ENCODE measurements at places on chromosomes 1 and 21.

GRCh38 chr1:206514813-206515387 lies 7.6 kb downstream of the RASSF5 start:
- DNase-seq, result no peak

DNA sequence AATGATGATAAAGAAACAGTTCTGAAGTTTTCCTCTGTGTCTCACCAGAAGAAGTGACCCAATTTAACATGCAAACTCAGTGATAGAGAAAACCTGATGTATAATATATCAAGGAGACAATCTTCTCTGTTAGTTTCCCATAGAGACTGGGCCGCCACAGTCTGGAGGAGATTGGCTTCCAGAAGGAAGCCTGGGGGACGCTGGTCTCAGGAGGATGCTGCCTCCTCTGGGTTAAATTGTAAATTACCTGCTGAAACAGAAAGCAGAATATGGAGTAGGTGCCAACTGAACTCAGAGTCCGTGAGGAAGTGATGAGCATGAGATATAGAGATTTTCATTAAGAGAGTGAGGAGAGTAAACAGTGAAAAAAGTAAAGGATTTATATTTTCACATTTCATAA lies 15.8 kb downstream of the OR14I1 start:
- no peak for DNase-seq

DNA sequence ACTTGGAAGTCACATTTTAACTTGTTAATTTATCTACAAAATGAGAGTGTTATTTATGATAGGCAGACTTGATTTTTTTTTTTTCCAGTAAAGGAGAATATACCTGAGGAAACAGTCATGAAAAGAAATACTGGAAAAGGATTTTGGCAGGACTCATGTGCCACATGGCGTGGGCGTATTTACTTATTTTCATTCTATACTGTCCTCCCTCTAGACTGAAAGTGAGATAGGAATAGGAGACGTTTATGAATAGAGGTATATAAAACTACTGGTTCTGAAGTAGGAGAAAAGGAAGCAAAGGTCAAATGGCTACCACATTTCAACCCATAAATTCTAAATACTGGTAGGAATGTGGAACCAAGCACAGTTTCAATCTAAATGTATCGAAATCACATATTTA lies 94.8 kb upstream of the MPC2 start:
- no peak for DNase-seq

- no peak for DNase-seq
Observed at GRCh38 chr1:34263406-34263805, 86.7 kb downstream of the C1orf94 start.

DNA sequence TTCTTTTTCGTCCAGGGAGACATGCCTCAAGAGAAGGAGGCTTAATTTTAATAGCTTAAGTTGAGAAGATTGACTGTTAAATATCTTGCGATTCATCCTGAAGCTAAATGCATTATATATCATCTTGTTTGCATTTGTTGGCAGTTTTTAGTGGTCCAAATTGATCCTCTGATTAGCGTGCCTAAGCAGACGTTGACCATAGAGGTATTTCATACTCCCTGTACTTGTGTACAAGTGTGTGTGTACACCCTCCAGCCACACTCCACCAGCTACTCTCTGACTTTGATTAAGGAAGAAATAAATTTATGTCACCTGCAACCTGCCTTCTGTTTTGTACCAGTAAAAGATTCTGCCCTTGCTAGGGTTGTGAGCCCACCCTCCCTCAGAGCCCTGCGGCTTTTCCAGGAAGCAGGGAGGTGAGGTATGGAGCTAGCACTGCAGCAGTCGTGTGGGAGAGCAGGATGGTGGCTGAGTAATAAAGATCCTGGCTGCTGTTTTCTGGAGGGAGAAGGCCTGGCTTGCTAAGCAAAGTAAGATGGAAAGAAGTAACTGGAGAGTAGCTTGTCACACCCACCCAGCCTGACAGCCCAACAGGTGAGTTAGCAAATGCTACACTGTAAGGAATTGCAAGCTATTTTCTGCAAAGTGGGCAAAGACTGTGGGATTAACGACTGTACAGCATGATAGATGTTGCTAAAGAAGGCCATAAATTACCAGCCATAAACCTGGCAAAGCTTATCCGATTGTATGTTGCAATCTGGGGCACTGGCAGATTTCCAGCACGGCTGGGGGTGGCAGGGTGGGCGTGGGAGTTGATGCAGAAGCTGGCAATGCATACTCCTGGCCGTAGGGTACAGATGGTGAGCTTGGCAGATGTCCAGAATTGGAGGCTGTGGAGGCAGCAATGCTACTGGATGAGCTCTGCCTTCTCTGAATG lies 170.2 kb downstream of the TNR start:
- DNase-seq, result no peak

DNA sequence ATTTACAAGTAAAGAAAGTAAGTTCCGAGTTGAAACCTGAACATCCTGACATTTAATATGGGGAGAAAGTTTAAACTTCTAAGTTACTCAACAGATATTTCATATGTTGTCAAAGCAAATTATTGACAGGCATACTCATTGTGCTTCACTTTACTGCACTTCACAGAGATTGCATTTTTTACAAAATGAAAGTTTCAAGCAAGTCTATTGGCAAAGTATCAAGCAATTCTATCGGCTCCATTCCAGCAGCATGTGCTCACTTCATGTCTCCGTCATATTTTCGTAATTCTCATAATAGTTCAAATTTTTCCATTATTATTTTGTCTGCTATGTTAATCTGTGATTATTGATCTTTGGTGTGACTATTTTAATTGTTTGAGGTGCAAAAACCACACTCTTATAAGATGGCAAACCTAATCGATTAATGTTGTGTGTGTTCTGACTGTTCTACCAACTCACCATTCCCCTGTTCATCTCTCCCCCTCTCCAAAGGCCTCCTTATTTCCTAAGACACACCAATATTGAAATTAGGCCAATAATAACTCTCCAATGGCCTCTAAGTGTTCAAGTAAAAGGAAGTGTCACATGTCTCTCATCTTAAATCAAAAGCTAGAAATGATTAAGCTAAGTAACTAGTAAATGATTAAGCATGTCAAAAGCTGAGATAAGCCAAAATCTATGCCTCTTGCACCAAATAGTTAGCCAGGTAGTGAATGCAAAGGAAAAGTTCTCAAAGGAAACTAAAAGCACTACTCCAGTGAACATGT lies 68.2 kb upstream of the BCL9 start:
- no peak for DNase-seq

- no peak for DNase-seq
Observed at GRCh38 chr21:17759511-17760178, 59.5 kb downstream of the C21orf91 start.

GRCh38 chr1:48619539-48619938 lies 147.5 kb upstream of the SPATA6 start:
- no peak for DNase-seq

- no peak for DNase-seq
Observed at GRCh38 chr21:37742115-37742514, 174.1 kb downstream of the KCNJ6 start.

DNA sequence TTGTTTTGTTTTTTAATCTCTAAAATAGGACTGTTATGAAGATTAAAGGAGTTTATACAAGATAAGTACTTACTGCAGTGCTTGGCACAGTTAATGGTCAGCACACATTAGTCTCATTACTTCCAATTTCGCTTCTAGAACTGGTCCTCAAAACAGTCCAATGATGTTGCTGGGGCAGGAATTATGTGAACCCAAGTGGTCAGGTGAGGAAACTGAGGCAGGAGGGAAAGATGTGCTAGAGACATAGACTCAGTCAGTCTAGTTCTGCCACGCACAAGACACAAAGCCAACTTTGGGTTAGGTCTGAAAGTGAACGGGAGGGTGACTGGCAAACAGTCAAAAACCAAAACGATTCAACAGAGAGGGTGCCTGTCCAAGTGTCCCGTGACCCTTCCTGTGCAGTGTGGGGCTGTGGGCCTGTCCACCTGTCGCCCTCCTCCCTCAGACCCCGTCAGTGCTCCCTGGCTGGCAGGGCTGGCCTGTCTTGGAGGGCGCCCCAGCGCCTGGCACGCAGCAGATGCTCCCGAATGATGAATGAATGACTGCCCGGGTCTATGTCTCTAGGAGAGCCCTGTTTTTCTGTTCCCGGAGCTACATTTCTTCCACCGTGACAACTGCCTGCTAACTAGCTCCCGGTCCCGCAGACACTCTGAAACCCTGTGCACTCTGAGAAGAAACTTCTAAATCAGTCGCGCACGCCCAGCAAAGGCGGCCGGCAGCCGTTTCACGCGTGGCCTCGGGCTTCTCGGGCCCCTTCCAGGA lies 2.4 kb downstream of the LRP8 start:
- DNase-seq, result no peak

- peak; percentile 49 for DNase-seq
Observed at GRCh38 chr1:172293429-172293828, 127.1 kb upstream of the C1orf105 start.

DNA sequence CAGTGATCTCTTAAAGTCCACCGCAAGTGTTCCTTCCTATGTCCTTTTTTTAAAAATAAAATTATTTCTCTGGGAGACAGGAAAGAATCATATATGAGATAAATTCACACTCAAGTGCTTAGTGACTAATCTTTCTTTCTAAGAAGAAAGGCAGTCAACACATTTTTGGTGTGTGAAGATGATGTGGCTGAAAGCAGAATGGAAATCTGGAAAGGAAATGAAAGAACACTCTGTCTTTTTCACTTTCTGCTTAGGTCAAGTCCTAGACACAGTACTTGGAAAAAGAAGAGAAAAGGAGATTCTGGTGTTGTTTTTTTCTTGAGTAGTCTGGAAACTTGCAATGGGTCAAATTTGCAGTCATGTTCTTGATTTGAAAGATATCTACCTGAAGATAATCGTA lies 45.5 kb upstream of the PRRX1 start:
- DNase-seq, result peak; percentile 7

DNA sequence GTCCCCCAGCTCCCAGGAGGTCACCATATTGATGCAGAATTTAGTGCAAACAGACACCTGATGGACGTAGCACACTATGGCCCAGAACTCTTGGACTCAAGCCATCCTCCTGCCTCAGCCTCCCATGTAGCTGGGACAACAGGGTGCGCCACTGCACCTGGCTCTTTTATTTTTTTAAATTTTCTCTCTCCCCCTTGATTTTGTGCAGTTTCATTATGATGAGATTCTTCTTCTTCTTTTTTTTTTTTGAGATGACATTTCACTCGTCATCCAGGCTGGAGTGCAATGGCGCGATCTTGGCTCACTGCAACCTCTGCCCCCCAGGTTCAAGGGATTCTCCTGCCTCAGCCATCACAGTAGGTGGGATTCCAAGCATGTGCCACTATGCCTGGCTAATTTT lies 63.8 kb downstream of the RPS6KA1 start:
- no peak for DNase-seq

DNA sequence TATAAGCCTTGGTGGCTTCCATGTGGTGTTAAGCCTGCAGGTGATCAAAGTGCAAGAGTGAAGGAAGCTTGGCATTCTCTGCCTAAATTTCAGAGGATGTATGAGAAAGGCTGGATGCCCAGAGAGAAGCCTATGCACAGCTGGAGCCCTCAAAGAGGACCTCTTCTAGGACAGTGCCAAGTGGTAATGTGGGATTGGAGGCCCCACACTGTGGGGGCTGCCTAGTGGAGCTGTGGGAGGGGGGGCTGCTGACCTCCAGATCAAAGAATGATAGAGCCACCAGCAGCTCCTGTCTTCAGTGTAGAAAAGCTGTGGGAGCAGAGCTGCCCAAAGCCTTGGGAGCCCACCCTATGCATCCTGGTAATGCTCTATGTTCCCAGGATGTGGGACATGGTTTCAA lies 1512.7 kb upstream of the TPTE start:
- DNase-seq, result no peak

- DNase-seq, result no peak
Observed at GRCh38 chr21:46397211-46397905, 61.3 kb upstream of the DIP2A start.

DNA sequence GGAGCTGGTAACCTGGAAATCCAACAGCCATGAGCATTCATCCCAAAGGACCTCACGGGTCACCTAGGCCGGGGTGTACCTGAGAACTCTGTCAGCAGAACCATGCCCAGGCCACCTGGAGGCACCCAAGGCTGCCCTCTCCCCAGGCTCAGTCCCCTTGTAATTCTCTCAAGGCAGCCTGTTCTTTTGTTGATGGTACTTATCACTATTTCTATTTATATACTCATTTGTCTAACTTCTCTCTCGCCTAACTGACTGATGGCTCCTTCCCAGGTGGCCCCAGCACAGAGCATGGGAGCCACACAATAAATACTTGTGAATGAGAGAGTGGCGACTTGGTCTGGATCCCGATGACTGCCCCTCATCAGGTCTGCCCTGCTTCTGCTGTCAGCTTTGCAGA lies 16.7 kb downstream of the CASP9 start:
- no peak for DNase-seq

GRCh38 chr1:77624102-77624501 lies 58.4 kb downstream of the ZZZ3 start:
- DNase-seq, result no peak

DNA sequence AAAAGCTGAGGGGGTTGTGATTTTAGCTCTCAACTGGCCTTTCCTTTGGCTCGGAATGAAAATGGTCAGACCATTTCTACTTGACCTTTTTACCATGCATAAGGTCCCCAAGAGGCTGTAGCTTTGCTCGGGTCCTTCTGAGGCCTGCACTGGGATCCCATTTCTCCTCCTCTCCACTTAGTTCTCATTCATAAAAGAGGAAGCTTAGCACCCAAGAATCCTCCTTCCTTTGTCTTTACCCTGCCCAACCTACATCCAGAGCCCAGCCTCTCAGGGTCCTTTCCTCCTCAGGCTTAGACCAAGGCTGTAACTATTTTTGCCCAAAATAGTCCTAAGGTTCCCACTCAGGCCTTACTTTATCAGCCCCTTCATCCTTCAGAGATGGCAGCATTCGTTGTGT lies 6.0 kb upstream of the SLC27A3 start:
- no peak for DNase-seq

DNA sequence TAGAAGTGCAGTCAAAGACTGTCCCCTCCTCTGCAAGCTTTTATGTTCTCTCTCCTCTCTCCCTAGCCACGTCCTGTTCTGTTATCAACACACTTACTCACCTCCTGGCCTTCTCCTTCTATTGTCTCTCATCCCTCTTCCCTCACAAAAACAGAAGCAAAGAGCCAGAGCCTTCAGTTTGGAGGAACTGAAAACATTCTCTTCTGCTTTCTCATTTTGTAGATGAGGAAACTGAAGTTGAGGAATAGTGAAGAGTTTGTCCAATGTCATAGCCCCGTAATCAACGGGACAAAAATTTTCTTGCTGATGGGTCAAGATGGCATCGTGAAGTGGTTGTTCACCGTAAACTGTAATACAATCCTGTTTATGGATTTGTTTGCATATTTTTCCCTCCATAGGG lies 1.9 kb downstream of the NLRP3 start:
- no peak for DNase-seq
